Activated CD8-positive, alpha-beta memory T cell treated with anti-CD3 and anti-CD28 coated beads for 1 hour (primary cell): ENCODE measurements at places on chromosomes 1 and 21.

- DNase-seq = no peak
These were observed 137.9 kb downstream of the ZSCAN20 start for GRCh38 chr1:33610391-33610790.

DNA sequence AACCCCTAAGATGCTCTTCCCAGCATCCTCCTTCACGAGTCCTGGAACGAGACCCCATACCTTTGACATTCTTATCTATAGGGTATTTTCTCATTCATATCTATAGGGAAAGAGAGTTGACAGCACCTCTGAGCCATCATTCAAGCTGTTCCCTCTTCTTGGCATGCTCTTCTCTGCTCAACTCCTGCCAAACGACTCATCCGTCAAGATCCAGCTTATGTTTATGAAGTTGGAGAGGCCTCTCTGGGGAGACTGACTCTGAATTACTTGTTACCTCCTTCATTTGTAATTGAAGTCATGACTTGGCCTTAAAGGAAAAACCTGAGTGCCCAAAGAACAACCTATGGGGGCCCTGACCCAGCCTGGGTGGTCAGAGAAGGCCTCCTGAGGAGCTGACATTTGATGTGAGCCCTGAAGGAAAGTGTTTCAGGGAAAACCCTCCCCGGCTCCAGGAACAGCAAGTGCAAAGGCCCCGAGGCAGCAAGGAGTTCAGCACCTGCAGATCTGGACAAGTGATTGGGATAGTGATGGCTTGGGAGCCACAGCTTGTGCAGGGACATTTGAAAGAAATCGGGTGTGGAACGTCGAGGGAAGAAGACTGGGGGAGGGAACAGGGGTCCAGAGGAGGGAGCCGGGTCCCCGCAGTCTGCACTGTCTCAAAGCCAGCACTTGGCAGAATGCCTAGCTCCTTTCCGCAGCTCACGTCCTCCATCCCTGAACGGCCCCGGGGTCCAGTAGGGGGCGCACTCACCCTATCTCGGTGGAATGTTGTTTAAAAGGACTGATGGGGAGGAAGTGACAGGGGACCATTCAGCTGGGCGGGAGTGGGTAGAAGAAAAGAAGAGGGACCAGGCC lies 14.0 kb upstream of the CDA start:
- no peak for DNase-seq

DNA sequence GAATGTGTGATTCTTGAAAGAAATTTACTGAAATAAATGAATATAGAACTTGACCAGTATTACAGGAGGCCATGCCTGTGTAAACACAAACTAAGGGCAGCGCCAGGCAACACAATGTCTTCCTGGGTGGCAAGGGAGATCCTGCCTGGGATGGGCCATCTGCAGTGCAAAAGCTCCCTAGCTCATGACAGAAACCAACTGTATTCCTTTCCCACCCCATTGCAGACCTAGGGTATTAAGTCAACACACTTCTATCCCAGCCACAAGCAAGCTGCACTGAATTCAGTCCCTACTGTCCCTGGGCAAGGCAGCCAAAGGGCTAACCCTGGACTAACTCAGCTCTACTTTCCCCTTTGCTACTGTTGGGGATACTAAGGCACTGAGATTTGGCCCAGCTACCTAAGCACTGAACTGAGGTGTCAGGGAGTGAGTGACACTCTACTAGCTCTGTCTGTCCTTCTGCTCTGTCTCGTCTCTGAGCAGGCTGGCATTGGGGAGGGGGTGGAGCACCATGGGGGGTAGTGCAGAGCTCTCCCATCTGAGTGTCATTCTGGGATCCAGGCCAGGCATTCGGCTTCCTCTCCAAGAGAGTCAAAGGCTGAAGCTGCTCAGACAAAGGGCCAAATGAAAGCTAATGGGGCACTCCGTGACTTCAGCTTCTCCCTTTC lies 2.5 kb downstream of the INKA2 start:
- DNase-seq = no peak

DNA sequence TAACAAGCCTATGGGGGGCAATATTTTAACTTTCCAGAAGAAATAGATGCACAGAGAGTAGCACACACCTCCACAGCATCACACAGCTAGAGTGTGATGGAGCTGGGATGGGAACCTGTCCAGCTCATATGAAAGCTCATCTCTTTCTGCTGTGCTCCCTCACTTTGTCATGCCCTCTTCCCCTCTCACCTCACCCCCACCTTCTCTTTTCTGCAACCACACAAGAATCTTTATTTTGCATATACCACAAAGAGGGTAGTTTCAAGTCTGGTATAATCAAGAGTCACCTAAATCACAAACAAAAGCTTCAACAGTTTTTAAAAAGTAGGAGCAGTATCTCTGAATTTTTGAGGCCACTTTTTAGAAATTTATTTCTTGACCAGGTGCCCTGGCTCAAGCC lies 22.6 kb downstream of the FOXD2 start:
- DNase-seq = no peak

DNA sequence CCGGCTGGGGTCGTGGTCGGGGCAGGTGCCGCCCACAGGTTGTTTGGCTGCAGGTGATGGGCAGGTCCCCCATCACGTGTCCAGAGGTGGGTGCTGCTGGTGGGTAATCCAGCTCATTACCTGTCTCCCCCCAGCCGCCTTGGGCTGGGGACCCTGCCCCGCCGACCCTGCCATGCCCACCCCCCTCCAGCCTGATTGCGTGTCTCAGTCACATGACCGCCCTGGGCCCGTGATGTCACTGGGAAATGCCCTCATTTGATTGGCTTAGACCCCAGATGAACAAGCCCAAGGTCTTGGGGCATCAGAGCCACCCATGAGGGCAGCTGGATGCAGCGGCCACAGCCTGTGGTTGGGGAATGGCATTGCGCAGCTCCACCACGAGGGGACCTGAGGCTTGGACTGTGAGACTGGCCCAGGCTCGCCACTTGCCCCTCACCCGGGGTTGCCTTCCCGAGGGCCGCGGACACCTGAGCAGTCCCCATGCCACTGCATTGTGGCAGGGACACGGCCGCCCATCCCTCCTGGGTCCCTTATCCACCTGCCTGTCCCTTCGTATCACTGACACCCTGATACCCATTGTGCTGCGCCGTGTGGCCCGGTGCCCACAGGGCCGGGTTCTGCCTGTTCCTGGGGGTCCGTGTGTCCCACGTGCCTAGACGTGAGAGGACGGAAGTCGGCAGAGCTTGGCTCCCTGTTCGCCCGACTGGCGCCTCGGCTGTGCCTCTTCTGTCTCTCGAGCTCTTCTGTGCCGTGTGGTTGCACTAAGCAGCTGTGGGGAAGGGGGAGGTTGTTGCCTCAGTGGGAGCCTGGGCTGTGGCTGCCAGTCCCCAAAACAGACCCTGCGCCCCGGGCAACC lies 68.0 kb downstream of the FAAP20 start:
- DNase-seq = no peak

DNA sequence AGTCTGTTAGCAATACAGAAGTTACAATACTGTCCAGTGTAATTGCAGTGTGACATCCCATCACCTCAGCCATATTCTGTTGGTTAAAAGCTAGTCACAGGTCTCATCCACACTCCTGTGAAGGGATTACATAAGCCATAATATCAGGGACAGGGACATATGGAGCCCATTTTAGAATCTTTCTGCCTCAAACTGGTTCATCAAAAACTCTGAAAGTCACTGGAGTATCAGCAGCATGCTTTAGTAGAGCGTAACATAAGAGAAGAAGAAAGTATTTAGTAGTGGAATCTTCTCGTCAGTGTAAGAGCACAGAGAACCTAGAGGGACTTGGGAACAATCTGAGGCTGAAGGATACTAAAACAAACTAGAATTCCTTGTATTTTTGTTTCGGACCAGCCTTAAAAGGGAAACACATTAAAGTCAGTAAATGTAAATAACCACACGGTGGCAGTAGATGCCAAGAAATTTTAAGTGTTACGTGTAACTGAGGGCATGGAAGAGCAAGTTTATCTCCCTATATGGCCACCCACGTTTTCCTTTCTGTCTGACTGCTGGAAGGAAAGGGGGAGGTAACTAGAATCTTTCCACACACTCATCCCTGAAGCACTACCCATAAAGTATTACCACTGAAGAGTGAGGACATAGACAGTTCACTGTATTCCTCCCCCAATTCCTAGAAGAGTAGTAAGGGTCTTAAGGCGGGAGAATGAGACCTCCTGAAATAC lies 41.6 kb upstream of the AGL start:
- DNase-seq = no peak

DNA sequence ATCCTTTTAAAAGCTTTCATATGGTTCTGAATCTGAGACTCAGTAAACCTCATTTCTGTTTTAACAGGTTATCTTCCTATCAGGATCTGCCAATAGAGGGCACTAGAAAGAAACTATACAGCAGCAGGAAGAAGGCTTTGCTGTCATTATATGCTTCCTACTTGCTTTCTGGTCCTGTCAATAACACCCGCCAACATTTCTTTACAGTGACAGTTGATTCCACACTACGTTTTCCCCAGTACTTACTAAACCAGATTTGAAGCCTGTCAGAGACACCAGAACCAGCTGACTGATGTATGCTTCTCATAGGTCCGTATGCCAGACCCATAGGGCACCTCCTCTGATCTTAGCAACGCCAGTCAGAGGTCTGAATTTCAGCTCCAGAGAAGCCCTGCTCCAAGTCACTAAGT lies 341.0 kb upstream of the NEGR1 start:
- DNase-seq = no peak

- DNase-seq = no peak
These were observed 15.3 kb upstream of the FHAD1 start for GRCh38 chr1:15231714-15232201.

DNA sequence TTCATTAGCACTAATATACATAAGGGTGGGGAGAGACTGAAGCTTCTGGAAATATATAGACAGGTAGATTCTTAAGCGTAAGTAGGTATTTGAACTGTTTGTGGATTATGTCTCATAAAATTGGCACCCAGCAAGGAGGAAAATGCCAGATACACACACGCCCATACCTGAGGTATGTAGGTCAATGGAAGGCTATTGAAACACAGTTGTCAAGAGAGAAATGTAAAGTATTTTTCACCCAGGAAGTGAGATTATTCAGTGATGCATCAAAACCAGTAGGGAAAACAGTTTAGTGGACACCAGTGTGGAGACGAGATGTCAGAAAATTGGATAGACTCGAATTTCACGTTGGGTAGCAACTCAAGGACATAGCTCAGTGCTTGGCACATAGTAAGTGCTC lies 4.7 kb upstream of the RSPH1 start:
- DNase-seq = no peak

DNA sequence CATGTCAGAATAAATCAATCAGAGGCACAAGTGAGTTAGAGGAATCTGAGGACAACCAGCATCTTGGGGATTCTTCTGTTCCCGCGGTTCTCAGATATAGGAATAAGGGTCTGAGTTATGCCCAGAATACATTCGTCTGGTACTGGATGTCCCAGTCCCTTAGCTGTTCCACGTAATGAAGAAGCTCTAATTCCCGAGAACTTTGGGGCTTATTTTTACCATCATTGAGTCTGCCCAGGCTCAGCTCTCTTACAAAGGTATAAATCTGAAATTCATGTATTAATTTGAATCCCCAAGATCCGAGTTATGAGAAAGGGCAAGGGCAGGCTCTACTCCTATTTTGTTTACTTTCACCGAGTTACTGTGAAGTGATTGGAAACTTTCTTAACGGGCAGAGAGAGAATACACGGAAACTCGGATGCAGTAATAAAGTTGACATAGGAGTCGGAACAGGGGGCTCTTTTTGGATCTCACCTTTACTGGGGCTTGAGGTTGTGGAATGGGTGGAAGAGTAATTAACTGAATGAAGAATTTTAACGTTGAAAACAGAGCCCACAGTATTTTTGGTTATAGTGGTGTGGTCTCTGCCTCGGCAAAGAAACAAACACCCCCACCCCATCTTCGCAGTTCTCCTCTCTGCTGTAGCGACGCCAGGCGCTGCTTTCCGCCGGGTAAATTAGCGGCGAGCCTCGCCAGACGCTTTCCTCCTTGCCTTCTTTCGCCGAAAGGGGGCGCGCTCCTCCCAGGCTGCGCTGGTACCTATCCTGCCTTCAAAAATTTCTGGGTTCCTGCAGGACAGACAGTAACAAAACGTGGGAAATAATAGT lies 7.1 kb downstream of the PRRX1 start:
- DNase-seq = no peak

DNA sequence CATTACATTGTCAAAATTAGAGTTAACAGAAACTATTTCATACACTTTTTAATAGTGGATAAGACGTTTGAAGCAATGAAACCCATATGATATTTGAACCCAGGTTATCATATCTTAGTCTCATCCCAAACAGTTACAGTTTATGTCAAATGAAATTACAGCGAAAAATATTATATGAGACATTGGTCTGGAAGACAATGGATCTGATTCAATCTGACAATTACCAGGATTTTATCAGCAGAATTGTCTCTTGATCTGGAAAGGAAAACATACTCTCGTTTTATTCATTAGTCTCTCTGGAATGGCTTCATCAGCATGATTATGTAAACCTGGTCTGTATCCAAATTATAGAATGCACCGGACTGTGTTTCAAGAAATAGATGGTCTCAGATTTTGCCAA lies 818.6 kb downstream of the NCAM2 start:
- DNase-seq = no peak

DNA sequence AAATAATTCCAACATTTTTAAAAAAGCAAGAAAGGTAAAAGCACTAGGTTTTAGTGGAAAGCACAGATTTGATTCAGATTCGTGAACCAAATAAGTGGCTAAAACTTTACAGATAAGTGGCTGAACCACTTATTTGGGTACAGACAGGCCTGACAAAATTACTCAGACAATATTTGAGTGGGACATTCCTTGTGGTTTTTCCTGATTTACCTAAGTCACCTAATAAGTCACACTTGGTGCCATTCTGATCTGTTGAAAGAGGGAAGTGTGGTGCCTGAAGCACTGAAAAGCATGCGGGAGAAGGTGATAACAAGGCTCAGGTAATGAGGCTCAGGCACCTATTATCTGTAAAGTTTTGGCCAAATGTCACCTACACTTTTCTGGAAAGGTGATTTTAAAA lies 81.6 kb upstream of the CD55 start:
- DNase-seq = no peak

- no peak for DNase-seq
These were observed 9.2 kb downstream of the MEF2D start for GRCh38 chr1:156491151-156491949.

- DNase-seq = no peak
These were observed 27.4 kb downstream of the CHML start for GRCh38 chr1:241612533-241613477.

DNA sequence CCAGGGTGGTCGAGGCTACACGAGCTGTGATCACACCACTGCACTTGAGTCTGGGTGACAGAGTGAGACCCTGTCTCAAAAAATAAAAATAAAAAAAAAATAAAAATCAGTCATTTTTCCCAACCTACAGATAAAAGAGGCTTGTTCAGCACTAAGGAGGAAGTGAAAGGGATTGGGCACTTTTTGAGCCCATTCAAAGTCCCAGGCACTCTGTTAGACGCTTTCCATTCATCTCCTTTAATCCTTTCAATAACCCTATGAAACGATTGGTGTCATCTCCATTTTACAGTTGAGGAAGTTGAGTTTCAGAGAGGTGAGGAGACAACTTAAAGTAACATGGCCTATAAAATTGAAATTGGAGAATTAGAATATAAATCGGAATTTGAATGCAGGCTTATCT lies 10.4 kb upstream of the AGO4 start:
- DNase-seq = no peak

DNA sequence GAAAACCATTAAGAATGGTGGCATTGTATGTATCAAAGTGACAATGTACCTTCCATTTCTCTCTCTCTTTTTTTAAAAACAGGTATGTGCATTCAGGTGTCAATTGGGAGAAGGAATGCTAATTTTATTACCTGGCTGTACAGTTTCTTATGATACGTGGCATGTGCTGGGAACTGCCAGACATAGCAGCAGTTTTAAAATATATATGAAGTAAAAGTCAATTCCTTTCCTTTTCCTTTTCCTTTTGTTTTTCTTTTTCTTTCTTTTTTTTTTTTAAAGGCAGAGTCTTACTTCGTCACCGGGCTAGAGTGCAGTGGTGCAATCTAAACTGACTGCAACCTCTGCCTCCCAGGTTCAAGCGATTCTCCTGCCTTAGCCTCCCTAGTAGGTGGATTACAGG lies 37.0 kb downstream of the SPEN start:
- no peak for DNase-seq
